ENCODE measurements at places on chromosomes 5 and 9.
A peak's percentile ranks its signal among the peaks of the same experiment; 100 is the strongest.

GRCh38 chr9:31582561-31582960, 801.9 kb upstream of the ACO1 start:
- DNase-seq, result no peak

DNA sequence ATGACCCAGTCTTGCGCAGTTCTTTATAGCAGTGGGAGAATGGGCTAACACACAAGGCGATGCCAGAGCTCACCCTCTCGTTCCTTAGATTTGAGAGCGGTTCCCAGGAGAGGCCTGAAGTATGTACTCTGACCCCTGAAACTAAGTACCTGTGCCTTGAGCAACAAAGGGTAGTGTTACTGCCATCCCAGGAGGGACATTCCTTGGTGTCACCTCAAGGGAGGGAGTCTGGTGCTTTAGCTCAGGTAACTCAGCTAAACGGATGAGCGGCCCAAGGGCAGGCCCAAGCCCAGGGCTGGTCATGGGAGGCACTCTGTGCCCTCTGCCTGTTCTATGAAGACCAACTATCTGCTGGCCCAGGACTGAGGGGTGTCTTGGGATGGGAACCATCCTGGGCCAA, 20.2 kb downstream of the KYAT1 start:
- no peak for DNase-seq

DNA sequence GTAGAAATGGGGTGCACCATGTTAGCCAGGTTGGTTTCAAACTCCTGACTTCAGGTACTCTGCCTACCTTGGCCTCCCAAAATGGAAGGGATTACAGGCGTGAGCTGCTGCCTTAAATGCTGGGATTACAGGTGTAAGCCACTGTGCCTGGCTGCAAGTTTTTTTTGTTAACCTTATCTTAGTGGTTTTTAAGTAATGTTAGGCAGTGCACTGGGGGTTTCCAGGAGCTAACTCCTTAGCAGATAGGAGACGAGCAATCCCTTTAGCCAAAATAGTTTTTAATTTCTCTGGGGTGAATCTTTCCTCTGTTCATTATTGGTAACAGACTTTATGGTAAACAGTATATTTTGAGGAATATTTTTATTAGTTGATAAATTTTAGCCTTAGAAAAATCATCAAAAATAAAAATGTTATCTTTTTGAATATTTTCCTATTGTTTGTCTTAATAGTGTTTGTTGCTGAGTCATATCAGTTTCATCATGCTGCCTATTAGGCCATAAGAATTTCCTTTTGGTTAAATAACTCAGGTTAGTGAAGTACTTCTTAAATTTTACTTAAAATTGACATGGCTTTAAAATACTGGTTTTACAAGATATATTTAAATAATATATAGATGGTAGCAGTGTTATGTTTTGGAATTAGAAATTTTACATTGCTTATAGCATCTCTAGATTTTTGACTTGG, 37.9 kb downstream of the LMNB1 start:
- DNase-seq, result no peak

GRCh38 chr5:65070026-65070425, 301.3 kb downstream of the CWC27 start:
- no peak for DNase-seq

DNA sequence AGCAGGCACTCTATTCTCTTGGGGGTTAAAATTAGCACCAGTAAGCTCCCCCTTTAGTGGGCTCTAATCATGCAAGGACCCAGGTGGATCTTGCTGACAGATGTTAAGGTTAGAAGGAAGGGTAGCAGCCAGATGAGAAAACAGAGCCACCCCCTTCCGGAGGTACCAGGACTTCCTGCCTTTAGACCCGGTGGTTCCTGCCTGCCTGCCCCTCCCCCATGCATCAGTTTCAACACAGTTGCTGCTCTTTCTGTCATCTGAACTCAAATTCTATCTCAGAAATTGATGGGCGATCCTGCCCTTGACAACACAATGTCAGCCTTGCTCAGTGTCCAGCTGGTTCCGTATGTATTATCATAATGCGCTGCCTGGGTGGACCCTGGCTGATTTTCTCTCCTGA, 287.3 kb downstream of the EBF1 start:
- peak; percentile 20 for DNase-seq

DNA sequence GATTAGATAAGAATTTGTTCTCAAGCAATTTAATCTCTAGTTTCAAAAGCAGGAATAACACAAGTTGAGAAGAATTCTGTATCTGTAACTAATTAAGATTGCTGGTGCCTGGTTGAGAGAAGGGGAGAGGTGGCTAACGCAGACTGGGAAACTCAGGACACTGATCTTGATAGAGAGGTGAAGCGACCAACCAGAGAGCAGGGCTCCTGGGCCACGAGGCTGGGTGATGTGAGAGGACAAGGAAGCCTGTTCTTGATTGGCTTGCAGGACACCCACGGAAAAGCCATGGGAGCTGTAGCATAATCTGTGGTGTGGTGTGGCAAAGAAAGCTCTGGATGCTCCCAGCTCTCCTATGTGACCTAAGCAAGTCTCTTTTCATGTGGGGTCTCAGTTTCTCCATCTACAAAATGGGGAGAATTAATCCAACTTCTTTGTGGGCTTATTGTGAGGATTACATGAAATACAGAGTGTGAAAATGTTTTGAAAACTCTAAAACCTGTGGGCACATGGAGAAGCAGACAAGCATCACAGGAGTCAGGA, 594.1 kb upstream of the BRINP1 start:
- no peak for DNase-seq

DNA sequence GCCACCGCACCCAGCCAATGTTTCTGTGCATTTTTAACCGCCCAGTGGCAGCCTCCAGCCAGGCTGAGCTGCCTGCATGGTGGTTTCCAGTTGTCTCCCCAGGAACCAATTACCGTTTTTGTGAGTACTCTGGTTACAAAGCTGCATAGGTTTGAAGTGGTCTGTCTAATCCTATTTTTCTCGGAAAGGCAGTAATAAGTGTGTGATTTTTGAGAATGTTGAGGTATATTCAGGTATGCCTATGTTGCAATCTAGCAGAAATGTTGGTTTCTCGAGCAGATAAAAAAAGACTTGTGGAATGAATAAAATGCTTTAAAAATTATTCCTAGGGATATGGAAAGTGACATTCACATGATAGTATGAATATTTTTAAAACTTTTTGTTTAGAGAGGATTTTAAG, 41.5 kb upstream of the ANKH start:
- no peak for DNase-seq

GRCh38 chr5:30918171-30918570, 275.3 kb upstream of the CDH6 start:
- DNase-seq, result no peak

DNA sequence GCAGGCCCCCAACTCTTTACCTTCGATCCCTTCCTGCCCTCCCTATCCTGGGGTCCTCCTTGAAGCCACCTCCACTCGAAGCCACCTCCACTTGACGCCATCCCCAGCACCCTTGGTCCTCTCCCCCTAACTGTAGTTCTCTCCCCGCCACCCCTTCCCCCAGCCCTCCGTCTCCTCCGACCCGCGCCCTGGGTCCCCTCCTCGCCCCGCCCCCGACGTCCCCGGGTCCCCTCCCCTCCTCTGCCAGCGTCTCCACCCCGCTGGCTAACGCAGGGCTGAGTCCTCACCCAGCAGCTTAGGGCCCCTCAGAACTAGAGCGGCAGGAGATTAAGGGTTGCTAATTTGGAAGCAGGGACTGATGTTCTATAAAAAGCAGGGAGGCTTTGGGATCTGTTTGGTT, 30.6 kb upstream of the ANKRD33B start:
- DNase-seq, result peak; percentile 91

GRCh38 chr9:108073823-108074222, 584.3 kb upstream of the KLF4 start:
- no peak for DNase-seq

DNA sequence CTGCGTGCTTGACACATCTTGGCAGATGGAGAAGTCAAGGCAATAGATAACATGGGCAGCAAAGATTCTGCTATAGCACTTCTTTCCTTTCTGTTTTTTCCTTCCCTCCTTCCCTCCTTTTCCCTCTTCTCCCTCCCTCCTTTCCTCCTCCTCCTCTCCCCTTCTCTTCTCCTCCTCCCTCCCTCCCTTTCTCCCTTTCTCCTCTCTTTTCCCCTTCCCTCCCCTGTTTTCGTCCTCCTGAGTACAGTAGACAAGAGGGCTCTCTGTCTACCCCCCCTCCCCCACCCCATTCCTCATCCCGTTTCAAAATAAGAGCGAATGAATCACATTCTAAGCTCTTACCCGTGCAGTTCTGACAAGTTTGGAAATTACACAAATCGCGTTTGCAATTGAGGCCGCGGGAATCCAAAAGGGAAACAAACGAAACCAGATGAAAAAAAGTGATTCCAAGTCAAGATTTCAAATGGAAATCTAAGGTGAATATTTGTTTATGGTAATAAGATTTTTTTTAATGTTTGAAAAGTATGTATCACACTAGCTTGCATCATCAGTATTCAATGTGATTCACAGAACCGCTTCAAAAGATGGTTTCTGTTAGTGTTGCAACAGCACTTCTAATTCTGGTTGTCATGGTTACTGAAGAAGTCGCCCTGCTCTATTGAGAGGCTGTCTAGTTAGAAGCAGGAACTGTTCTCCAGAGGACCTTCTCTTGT, 1.3 kb downstream of the NIM1K start:
- DNase-seq, result no peak

DNA sequence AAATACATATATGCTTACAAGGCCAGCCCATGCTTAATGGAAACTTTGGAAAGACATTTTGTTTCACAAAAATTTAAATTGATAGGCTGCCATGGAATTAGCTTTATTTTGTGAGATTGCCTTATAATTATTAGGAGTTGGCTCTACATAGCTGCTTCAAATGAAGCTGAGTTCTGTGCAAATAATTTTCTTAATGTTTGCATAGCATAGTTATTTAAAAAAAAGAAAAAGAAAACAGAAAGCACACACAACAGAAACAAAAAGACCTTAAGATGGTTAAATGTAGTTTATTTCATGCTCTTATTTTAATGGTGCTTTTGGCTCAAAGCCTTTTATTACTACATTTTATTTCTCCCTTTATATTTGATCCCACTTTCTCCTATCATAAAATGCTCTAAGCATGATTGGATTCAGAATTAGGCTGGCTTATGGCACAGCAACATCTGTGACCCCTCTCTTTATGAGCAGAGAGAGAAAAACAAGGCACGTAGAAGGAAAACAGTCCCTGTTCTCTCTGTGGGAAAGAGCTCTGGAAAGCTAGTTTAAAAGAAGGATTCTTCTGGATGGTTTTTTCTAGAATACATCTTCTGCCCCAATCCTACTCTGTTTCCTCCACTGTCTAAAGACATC, 530.5 kb downstream of the NTRK2 start:
- no peak for DNase-seq

DNA sequence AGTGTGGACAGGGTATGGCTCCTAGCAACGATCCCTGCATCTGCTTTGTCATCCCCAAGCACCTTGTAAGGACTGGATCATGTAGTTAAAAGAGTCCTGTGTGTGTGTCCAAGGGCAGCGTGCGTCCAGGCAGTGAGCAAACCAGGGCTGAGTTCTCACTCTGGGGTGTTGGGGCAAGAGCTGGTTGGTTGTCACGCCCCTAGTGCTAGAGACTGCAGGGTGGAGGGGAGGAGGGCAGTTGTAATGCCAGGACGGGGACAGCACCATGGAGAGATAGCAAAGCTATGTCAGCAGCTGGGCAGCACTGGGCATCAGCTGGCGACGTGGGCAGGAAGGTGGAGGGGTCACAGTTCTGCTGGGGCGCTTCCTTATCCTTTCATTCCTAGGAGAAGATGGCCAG, 100.8 kb downstream of the ZNF618 start:
- DNase-seq, result no peak

DNA sequence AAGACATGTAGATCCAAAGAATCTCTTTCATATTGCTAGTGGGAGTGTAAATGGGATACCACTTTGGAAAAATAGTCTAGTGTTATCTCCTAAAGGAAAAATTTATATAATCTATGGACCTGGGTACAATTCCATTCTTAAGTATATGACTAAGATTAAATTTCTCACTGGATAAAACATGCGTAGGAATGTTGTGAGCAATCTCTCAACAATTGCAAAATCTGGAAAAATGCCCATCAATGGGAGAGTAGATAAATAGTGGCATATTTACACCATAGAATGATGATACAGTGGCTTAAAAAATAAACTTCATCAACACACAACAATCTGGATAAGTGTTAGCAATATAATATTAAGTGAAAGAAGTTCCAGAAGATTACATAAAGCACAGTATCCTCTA, 469.5 kb downstream of the MAN2A1 start:
- DNase-seq, result no peak

DNA sequence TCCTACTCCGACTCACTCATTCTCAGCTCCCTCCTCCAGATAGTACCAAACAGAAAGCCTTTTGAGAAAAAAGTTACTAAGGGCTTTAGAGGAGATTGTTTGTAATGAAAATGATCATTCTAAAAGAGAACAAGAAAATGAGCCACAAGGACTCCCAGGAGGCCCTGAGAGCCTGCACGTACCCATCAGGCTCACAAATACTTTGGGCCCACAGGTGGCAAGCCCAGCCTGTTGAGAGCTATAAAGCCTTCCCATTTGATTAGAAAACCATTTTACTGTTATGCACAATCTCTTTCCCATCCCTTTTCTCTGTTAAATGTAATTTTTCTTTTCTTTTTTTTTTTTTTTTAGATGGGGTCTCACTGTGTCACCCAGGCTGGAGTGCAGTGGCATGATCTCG, 136.1 kb downstream of the LHFPL2 start:
- no peak for DNase-seq

DNA sequence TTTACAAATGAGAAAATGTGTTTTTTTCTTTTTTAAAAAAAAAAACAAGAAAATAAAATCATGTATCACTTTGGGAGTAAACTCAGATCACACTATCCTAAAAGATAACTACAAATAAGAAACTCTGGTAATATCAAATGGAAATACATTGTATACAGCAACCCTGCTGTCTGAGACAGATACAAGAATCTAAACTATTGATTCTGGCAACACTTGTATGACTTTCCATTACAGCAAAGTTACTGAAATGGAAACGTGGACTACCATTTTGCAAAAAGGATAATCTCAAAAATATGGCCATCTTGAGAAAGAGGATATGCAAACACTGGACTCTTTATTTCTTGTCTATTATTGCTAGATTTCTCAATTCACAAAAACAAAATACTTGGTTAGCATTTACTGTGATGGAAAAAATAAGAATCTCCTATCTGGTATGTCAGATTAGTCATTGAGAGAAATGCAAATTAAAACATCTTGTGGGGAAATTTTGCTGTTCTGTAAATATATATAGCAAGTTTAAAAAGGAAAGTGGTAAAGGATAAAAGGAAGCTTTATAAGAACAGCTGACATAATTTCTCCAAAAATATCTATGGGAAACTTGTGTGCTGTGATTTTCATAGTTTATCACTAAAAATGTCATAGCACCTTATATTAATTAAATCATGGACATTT, 112.9 kb upstream of the FER start:
- DNase-seq, result no peak

DNA sequence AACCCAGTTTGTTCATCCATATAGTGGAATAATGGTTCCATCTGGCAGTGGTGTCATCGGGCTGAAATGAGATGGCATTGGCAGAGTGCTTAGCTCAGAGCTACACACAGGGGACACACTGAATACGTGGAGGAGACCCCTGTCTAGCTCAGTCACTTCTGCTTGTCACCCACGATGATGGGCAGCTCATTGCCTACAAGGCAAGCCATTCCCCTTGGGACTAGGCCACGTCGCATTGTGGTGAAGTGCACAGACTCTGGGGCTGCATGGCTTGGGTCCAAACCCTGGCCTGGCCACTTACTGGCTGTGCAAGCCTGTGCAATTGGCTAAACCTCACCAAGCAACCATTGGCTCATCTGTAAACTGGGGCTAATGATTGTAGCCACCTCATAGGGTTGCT, 3.2 kb upstream of the FBP1 start:
- no peak for DNase-seq

- no peak for DNase-seq
Observed at GRCh38 chr9:83920469-83920926, 734 bp downstream of the KIF27 start.

GRCh38 chr9:128912270-128912853, 8.4 kb upstream of the PHYHD1 start:
- DNase-seq, result no peak
